ENCODE measurements at places on chromosomes 6 and 20.

GRCh38 chr6:150922137-150922536 lies 56.6 kb downstream of the MTHFD1L start:
- no peak for DNase-seq

GRCh38 chr6:70385901-70386300 lies 27.4 kb upstream of the FAM135A start:
- no peak for DNase-seq

DNA sequence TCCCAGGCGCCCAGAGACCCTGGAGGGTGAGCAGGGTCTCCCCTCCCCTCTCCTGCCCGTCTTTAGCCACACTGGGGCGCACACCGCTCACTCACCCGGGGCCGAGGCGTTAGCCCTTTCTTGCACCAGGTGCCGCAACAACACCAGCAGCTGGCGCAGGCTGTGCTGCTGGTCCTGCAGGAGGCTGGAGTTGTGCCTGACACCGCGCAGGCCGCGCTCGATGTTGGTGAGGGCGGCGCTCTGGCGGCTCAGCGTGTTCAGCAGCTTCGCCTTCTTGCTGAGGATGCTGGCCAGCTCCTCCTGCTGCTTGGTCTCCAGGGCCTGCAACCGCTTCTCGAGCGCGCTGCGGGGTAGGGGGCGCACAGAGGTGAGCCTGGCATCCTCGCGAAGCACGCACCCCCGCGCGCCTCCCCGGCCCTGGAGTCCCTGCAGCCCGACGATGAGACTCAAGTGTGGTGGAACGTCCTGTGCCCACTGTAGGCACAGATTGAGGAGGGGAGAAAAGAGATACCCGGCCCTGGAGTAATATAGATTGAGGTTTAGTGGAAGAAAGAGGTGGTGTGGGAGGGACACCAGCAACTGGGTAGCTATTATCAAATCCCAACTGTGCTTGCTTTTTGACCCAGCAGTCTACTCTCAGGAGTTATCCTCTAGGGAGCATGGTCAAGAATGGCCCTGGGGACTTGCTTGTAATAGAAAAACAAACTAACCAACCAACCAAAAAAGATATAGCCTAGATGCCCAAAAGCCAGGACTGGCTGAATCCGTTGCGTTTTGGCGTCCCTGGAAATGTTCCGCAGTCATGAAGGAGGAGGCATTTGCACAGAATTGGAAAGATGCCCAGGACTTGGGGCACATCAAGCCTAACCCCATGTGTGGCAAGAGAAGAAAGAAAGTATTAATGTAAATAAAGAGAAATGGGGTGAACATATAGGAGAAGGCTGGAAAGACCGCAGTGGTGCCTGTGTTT lies 30.9 kb downstream of the ANGPT4 start:
- peak; percentile 58 for DNase-seq

GRCh38 chr6:125815080-125815910 lies 24.5 kb downstream of the NCOA7 start:
- no peak for DNase-seq

- no peak for DNase-seq
Measured at GRCh38 chr20:57777911-57778310, 68.1 kb upstream of the PMEPA1 start.

GRCh38 chr20:14710951-14711350 lies 373.5 kb upstream of the FLRT3 start:
- DNase-seq: no peak

- no peak for DNase-seq
Measured at GRCh38 chr20:50537546-50538201, 27.5 kb downstream of the PTPN1 start.

DNA sequence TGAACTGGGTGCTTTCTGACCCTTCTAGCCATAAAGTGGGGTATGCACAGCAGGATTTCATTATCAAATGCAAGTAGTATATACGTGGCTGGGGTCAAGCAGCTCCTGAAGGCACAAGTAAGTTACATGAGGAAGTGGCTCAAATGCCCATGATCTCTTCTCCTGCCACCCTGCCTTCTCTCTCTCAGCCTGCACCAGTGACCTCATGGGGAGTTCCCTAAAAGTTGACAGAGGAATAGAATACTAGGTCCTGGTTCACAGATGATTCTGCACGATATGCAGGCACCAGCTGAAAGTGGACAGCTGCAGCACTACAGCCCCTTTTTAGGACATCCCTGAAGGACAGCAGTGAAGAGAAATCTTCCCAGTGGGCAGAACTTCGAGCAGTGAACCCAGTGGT lies 282.0 kb downstream of the BCKDHB start:
- DNase-seq: no peak

GRCh38 chr6:31969712-31970603 lies 2.0 kb downstream of the DXO start:
- DNase-seq: no peak

DNA sequence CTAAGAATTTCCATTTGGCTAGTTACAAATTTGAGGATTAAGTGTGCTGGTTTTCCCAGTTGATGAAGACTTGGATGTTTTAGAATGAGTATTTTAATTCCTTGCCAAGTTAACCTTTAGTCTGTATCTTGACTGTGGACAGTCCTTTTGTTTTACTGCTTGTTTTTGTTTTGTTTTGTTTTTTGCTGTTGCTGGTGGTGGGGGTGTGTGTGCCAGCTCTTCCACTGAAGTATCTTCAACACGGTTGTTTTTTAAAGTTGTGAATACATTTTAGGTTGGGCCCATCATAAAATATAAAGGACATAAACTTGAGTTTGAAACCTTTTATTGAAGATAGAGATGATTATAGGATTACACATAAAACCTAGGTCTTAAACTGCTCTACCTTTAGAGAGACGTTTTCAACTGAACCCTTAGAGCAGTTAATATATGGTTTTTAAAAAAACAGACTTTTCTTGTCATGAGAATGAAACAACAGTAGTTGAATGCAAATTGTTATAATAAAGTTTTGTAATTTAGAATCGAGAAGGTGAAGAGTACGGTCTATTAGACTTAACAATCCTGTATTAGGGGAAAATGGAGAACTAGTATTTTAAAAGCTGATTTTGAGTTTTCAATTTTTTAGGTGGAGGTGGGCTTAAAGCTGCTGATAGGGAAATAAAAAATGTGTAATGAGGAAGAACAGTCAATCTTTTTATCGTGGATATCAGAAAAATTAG lies 4.0 kb downstream of the QKI start:
- no peak for DNase-seq

- no peak for DNase-seq
Measured at GRCh38 chr6:37640786-37641395, 56.8 kb downstream of the MDGA1 start.

- DNase-seq: peak; percentile 83
Measured at GRCh38 chr6:32968867-32969684, 682 bp downstream of the BRD2 start.

DNA sequence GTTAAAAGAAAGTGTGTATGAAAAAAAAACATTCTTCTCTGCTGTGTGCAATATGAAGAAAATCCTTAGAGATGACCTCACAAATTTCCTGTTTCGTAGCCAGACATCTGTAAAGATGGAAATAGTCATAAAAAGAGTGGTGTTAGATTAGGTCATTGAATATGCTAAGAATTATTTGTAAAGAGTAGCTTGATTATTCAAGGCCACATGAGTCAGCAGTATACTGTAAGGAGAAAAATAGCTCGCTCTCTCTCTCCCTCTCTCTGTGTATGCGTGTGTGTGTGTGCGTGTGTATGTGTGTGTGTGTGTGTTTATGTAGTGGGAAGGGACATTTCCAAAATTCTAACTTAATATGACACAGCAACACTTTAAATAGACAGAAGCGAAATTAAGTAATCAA lies 78.8 kb downstream of the PTCHD4 start:
- DNase-seq: peak; percentile 68

- no peak for DNase-seq
Measured at GRCh38 chr20:437787-438486, 24.4 kb downstream of the TBC1D20 start.

GRCh38 chr20:43183536-43184070 lies 6.1 kb downstream of the PTPRT start:
- no peak for DNase-seq

DNA sequence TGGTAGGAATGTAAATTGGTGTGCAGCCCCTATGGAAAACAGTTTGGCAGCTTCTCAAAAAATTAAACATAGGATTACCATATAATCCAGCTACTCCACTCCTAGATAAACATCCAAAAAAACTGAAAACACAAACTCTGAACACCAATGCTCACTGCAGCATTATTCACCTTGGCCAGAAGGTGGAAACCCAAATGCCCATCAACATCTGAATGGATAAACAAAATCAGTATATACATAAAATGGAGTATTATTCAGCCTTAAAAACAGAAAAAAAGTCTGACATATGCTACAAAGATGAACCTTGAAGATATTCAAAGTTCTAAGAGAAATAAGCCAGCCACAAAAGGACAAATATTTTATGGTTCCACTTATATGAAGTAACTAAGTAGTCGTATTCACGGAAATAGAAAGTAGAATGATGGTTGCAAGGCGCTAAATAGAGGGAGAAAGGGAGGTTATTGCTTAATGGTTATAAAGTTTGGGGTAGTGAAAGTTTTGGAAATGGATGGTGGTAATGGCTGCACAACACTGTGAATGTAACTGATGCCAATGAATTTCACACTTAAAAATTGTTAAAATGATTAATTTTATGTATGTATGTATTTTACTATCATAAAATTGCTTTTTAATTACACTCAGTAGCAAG lies 4.0 kb downstream of the PHF10 start:
- no peak for DNase-seq

DNA sequence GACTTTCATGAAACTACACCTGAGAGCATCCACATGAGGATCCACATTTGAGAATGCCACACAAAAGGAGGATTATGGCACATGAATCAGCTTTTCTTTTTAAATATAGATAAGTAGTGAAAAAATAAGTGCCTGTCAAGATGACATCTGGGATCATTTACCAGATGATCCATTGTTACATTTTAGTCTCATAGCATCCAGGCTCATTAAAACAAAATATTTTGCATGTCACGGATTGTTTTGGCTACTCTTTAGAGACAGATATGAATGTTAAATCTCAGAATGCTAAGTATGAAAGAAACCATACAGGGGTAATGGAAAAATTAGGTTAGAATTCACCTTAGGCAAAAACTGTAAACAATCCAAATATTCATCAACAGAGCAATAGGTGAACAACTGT lies 66.7 kb downstream of the MYO6 start:
- DNase-seq: peak; percentile 22

- peak; percentile 95 for DNase-seq
Measured at GRCh38 chr6:38131527-38131965, 312.0 kb downstream of the ZFAND3 start.

- peak; percentile 40 for DNase-seq
Measured at GRCh38 chr6:138520463-138520862, 21.2 kb upstream of the NHSL1 start.

DNA sequence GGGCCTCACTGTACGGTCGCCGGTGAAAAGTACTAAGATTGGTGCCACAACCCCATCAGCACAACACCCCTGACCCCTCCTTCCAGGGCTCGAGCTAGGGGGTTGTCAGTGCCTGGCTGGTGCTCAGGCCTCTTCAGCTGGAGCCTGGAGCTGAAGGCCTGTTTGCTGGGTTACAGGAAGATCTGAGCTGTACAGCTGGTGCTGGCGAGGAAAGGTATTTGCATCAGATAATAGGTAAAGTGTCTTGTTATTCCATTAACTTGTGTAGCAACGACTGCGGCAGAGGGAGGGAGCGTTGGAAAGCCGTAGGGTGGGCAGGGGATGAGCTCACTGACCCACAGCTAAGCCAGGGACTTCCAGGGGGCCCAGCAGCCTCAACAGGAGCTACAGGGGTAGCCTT lies 15.8 kb upstream of the SIRPA start:
- no peak for DNase-seq

DNA sequence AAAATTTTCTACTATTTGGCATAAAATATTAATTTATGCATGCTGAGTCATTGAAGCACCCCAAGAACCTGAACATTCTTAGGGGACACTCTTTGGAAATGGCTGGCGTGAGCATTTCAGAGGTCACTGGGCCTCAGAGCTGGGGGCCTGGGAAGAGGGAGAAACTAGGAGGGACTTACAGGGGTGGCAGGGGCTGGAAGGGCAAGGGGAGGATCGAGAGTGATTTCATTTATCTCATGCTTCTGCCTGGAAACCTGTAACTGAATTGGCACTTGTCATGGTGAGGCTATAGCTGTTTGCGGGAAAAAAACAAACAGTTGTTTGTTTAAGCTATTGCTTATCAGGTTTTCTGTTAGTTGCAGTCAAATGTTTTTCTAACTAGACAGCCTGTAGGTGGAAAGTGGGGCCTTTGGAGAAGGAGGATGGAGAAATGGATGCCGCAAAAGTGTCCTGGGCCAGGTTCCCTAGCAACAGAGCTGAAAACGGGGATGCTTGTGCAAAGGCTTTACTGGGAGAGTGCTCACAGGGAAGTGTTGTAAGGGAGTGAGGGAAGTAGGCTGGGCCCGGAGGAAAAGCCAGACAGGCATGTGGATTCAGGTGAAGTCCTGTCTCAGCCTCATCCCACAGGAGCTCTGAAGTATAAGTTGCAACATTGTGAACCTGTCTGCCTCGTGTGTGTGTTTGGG lies 36.4 kb upstream of the KAT14 start:
- no peak for DNase-seq

DNA sequence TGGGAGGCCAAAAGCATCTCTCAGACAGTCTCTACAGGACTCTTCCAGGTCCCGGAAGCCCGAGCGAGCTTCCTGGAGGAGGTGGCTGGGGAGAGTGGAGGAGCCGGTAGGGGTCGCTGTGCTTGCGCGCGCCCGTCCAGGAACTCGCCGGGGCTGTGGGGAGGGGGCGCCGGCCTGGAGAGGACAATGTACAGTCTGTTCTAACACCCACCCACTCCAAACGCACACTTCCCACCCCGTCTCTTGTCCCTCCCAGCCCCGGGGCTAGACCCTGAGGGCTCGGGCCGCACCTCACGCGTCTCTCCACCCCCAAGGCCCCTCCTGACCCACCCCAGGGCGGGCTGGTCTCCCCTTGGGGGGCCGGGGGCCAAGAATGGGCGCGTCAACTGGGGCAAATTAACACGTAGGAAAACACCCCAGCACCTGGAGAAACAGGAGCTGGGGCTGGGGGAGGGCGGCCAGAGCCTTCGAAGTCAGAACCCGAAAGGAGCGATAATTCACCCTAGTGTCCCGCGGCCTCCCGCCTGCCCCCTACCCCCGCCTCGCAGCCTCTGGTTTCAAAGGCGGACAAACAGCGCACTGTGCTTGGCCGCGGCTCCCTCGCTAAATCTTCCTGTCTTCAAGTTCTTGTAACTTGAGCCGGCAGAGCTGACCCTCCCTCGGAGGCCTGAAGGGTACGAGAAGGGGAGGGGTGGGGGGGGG lies 103.2 kb upstream of the FOXP4 start:
- no peak for DNase-seq

DNA sequence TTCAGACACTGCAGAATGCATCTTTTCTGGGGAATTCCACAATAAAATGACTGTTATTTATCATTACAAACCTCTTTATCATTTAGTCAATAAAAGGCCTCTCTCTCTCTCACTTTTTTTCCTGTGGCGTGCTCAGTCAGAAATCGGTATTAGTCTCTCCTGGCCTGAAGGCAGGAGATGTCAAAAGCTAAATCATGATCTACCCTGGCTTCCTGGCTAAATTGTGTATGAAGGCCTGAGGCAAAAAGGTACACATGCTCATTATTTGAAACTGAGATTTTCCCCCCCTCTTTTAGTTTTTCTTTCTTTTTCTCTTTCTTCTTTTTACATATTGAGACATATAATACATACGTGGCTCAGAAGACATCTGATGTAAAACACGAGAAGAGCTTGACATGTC lies 375.0 kb upstream of the SLC35B3 start:
- DNase-seq: no peak

Data from fibroblast of gingiva (primary cell).